ENCODE measurements at places on chromosomes 2 and 18.

DNA sequence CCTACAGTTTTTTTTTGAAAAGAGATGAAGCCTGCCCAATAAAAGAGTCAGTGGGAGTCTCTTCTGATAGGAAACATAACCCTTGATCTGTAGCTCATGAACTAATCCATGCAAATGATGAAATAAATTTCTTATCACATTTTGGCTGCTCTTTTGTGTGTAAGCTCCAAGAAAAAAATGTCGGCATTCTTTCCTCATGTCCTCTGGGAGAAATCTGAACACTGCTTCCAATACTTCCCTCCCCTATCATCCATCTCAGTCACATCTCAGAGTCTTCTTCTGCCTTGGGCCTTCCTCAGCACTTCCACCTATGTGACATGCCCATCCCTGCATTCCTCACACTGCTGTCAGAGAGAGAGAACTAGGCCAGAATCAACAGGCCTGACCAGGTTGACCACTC, 395.7 kb upstream of the ST6GAL2 start:
- no peak for DNase-seq

GRCh38 chr2:179850188-179850587, 11.2 kb downstream of the ZNF385B start:
- peak; percentile 22 for DNase-seq

DNA sequence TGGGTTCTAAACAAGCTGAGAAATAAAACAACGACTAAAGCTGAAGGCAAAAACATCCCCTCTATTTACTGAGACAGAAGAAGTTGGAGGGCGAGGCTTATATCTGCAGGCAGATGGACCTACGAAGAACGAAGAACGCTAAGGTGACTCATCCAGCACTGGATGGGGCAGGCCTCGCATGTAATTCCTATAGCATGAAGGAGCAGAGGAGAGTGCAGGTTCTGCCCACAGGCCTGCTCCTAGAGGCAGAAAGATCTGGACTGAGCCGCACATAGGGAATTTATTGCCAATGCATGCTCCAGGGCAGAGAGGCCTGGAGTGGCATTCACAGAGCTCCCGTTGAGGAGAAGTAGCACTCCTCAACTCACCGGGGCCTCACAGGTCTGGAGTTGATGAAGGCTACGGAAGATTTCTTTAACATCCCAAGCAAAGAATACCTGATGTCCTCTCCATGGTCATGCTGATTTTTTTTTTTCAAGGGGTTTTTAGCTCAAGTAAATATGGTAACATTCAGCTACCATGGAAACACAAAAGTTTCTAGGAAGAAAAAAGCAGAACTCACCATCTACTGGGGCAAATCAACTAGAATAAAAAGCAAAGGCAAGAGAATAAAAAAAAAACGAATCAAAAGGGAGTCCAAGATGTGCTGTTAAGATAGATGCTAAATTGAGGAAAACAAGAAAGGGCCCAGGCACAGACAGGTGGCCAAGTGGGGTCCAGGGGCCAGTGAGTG, 10.4 kb upstream of the METTL21A start:
- DNase-seq: no peak

DNA sequence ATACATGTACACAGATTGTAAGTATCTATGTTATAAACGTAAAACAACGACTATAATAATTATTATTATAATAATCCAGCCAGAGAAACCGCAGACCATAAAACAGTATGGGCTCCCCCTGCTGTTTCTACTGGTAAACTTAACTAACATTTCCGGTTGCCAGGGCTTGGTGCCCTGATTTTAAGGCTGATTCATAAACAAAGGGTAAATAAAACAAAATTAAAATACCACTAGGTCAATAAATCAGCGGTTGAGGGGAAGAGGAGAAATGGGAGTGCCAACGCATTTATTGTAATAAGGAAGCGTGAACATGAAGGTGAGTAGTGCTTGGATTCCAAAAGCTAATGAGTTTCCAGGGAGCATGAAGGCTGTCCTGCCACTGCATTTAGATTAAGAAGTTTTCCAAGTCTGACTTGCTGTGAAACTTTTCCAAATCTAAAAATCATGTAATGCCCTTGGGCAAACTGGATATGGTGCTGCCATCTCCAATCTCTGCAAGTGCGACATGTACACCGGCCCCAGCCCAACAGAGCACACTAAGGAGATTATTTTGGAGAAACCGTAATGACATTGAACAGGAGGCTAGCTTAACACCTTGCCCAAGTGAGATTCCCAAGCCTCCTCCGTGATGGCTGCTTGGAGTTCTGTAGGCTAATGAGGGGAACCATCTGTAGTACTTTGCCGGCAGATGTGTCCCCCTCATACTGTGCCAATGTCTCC, 50.7 kb upstream of the HNRNPA3 start:
- no peak for DNase-seq

- DNase-seq: no peak
Measured at GRCh38 chr2:27249159-27249890, 13.5 kb downstream of the SLC30A3 start.

DNA sequence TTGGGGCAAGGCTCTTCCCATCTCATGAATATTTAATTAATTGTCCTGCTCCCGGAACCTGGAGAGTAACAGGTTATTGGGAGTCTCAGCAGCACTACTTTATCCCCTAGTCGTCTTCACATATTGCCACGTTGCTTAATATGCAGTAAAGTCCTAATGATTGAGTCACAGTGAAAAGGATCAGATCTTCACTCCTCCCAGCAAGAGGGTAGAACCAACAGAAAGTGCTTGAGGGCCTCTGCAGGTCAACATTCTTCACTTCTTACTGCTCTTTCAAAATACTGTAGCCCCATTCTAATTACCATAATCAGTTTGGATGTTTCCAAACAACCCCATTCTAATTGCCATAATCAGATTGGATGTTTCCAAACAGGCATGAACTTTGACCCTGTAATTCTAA, 801.0 kb downstream of the LRRTM4 start:
- no peak for DNase-seq

- no peak for DNase-seq
Measured at GRCh38 chr18:51425475-51425874, 228.0 kb upstream of the MEX3C start.

- no peak for DNase-seq
Measured at GRCh38 chr2:240458044-240458899, 22.8 kb downstream of the GPC1 start.

DNA sequence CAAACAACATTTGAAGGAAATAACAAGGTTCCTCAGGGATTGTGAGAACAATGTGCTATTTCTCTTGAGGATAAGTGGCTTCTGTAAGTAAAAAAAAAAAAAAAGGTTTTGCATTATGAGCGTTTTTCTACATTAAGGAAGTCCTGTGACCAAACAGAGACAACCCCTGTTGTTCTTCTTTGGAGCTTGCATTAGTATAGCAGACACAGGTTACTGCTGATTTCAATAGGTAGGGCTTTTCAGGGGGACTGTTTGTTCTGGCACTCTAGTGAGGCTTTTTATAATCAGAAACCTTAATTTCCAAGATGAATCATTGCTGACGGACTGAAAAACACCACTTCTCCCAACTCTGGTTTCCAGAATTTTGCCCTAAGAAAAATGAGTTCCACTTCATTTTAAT, 8.2 kb downstream of the DPP10 start:
- DNase-seq: no peak

- peak; percentile 12 for DNase-seq
Measured at GRCh38 chr2:42513252-42513918, 19.6 kb upstream of the KCNG3 start.

DNA sequence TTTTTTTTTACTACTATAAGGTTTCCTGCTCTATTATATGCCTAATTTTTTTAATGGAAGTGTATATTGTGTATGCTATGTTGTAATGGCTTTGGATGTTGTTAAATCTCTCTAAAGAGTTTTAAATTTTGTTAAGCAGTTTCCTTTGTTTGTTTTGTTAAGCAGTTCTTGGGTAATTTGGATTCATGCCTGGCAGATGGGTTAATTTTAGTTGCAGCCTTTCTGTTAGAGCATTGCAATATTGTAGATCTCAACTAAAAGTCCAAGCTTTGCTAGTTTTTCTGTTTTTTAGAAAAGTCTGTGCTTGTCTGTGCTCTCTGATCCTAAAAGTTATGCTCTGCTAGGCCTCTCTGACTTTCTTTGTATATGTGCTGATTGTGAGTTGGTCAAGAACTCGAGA, 1229.0 kb upstream of the NRXN1 start:
- DNase-seq: no peak

- no peak for DNase-seq
Measured at GRCh38 chr2:145728511-145728910, 1208.6 kb upstream of the ZEB2 start.

DNA sequence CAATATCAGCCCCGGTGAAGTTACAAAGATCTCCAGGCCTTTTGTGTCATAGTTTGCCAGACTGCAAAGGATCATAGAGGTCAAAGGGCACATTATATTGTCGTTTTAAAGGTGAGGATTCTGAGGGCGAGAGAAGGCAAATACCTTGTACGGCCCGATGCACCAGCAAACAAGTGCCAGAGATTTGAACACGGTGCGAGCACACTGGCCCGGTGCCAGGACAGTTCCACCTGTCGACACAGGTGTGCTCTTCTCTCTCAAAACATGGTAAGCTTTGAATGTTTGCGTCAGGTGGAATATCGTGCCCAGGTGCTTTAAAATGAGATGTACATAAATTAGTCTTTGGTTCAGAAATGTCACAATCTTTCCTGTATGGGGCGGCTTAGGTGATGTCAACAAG, 776.1 kb upstream of the ID2 start:
- no peak for DNase-seq

DNA sequence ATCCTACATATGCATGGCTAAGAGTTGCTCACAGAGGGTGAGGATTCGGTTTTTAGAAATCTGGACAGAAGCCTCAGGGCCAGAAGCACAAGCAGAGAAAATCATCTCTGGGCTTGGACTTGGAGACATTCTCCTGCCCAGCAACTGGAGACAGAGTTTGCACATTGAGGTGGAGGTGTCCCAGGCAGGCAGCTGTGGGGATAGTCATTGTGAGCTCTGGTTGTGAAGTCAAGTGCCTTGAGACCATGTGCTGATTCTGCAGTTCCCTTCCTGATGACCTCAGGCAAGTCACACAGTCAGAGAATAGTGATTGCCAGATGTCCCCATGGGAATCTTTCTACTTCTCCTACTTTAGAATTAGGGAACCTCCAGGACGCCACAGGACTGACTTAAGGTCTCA, 108.4 kb upstream of the LDAH start:
- DNase-seq: no peak

DNA sequence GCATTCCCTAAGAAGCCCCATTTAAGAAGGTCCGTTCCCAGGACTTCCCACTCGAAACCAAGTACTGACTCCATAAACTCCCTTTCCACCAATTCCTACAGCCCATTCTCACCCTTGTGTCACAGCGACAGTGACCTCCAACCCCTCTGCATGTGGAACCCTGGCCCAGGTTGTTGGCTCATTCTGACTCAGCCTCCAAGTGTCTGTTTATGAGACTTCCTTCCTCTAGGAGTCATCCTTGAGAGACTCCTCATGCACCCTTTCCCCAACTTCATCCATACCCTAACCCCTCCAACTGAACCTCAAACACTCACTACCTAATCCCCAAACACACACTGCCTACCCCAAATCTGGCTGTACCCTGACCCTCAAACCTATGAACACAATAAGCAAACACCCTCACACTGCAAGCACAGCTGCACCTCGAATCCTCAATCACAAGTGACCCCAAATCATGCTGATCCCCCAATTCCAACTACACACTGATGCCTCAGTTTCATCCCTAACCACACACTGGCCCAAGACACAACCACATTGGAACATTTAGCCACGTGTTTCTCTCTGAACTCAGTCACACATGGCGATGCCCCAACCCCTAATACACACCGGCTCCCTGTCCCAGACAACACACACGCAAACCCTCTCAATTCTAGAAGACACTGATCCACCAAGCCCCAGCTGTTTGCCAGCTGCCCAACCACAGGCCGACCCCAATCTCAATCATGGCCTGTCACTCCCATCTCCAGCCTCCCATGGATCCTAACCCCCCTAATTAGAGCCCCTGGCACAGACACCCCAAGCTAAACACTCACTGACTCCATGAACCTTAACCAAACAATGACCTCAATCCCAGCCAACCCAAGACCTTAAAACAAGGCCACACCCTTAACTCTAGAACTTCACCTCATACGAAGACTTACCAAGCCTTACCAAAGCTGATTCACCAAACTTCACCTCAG, 219.6 kb downstream of the CYP26B1 start:
- no peak for DNase-seq

DNA sequence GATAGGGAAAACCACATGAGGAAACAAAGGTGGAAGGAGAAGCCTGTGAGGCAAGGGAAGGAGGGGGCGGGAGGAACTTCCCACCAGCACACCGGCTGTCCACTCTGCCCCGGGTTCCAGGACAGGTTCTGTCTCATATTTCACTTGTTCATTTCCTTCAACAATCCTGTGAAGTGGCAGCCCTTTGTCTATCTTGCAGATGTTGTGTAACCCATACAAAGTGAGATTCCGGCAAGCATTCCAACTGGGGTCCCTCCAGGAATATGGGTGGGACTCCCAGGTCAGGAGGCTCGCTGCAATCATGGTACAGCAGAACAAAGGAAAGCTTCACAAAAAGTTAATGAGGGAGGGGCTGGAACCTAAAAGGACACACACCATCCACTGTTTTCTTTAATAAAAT, 271.3 kb upstream of the PXDN start:
- no peak for DNase-seq

DNA sequence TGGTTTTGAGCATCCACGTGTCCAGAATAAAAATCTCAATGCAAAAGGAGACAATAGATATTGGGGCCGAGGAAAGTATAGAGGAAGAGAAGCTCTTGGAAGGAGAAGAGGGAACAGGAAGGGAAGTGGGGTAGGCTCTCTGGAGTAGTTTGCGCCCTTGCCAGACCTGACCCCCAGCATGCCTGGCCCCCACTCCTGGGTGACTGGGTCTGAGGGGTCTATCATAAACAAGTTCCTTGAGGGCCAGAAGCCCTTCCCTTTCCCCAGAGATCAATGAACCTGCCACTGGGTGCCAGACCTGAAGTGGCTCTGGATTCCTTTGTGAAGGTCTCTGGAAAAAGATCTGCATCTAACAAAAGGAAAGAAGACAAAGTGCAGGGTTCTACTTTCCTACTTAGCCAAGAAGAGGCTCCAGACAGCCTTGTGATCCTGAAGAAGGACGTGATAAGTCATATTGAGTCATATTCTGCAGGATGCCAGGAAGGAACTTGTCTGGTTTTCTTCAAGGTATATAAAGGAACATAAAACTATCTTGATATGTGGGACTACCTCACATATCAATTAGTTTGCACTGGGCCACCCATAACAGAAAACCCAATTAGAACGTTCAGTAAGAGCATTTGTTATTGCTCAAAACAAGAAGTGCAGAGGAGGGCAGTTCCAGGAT, 18.7 kb upstream of the ATOH8 start:
- no peak for DNase-seq

DNA sequence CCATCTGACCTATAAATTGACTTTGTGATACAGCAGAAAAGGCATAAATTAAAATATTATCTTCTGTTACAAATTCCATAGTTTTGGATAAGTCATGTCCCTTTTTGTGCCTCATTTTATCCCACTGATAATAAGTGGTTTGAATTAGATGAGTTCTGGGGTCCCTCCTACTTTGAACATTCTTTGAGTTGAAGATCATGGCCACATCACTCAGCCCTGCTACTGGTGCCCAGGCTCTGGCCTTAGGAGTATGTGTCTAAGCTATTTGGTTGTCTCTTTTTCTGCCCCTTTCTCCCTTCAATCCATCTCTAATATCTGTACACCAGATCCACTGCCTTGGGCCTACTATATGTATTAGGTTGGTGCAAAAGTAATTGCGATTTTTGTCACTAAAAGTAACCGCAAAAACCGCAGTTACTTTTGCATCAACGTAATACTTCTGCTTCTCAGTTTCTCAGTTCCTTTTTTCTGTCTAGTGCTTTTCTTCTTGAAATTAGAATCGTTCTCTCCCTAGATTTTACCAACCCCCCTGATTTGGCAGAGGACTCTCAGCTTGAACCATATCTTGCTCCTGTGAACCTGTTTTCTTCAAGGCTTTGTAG, 362.5 kb upstream of the TNP1 start:
- DNase-seq: no peak

Measured in fibroblast of skin of left biceps (primary cell).